ENCODE measurements at places on chromosomes 1 and 21.

DNA sequence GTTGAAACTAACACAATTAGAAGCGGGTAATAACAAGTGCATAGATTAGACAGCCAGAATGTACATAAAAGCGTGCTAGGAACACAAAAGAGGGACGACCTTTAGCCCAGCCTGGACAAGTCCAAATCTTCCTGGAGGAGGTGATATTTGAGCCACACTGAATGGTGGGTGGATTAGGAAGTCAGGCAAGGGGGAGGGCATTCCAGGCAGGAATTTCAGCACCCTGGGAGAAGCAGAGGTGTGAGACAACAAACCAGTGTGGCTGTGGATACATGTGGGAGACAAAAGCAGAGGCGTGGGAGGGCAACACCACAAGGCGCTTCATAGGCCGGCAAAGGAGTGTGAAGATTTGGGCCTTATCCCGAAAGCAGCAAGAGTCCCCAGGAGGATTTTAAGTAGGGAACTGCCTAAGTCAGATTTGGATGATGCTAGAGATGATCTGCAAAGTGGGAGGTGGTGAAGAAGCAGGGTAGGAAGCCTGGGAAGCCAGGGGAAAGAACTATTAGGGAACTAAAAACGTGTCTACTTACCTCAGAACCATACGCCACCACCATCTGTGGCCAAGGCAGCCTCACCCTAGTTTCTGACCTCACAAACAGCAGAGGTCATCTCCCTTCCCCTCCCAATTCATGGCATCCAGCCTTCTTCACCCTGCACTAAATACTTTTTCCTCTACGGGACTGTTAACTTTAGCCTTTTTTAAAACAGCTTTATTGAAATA is 81.8 kb downstream of the GLUL start:
- DNase-seq, result no peak

GRCh38 chr1:25907601-25908000 is 1.4 kb upstream of the STMN1 start:
- DNase-seq, result no peak

DNA sequence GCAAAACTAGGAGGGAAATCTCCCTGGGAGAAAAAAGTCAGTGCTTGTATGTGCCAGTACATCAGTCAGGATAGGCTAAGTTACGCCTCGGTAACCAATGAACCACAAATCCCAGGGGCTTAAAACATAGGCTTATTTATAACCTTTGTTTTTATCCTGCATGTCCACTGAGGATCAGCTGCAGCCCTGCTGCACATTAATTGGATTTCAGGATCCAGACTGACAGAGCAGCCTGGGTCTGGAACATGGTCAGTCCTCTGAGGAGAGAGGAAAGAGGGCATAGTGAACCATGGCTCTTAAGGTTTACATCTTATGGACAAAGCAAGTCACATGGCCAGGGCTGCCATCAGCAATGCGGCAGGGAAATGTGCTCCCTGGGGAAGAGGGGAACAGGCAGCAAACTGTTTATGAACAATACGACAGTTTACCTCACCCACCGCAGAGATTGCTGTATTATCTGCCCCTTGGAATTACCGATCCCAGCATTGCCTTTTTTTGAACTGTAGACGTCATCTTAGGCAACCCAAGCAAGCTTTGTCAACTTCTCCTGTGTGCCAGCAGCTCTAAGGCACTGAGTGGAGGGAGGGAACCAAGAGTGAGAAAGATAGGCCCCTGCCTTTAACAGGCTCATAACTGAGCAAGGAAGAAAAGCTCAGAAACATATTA is 9.1 kb upstream of the SPRR4 start:
- DNase-seq, result no peak

GRCh38 chr1:31541194-31541593 is 35.1 kb upstream of the TINAGL1 start:
- DNase-seq, result no peak

DNA sequence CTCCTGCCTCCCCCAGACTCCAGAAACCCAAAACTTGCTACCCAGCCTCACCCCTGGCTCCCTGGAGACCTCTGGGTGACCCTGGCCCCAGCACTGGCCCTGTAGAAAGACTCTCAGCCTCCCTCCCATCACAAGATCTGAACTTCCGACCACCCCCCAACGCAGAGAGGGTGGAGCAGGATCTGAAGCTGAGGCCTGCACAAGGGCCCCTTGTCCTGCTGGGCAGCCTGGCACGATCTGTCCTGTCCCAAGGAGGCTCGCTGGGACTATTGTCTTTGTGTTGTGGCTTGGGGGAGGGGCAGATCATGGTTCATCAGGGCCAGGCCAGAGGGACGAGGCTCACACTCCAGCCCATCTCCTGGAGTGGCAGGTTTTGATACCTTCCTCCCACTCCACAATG is 20.0 kb downstream of the PHLDA3 start:
- DNase-seq, result no peak

- DNase-seq, result no peak
Measured at GRCh38 chr1:168843950-168844349, 114.9 kb upstream of the DPT start.

DNA sequence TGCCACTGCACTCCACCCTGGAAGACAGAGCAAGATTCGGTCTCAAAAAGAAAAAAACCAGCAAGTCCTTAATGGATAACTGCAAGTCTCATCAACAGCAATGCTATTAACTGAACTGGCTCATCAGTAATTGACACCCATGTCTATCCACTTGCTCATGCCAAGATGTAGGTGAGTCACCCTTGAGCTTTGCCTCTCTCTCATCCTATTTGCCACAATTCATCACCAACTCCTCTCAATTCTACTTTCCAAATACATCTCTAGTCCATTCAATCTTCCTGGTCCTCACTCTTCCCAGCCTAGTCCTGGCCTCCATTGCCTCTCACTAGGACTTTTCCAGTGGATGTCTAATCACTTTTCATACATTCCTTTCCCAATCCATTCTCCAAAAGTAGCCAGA is 103.7 kb upstream of the PRMT6 start:
- no peak for DNase-seq

- no peak for DNase-seq
Measured at GRCh38 chr1:232627645-232628334, 2.1 kb downstream of the SIPA1L2 start.

- no peak for DNase-seq
Measured at GRCh38 chr1:91891454-91891853, 5.5 kb upstream of the TGFBR3 start.

- DNase-seq, result no peak
Measured at GRCh38 chr1:97893844-97894243, 27.0 kb downstream of the DPYD start.
